ENCODE measurements at places on chromosomes 1 and 21.
A peak's percentile ranks its signal among the peaks of the same experiment; 100 is the strongest.

- no peak for DNase-seq
Observed at GRCh38 chr1:68633141-68633919, 136.4 kb upstream of the DEPDC1 start.

- no peak for DNase-seq
Observed at GRCh38 chr1:159602501-159602999, 14.9 kb downstream of the APCS start.

- no peak for DNase-seq
Observed at GRCh38 chr1:209038316-209038715, 545.2 kb upstream of the CAMK1G start.

DNA sequence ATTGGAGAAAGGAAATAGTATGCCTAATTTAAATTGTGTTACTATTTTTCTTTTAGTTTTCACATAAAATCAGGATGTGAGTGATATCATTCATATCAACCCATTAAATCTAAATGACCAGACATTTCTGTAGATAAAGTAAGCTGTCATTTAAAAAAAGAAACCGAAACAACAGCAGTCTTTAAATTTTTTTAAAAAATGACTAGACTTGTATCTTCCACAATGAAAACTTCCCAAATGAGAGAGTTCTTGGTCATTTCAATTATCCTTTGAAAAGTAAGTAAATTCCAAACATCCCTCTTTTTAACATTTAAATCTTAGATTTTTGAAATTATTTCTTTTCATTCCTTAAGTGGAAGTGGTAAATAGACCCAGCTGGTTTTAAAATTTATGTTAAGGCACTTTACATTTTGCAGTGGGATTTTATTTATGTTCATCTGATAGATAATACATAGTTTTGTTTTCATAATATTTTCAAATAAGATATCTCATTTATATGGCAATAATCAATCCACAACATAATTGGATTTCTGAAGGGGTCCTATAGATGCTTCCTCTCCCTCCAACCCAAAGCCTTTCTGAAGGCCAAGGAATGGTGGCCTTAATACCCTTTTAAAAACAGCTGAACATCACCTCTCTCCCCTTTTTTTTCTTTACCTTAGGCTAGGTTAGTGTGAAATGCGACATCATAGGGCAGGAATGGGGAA, 3.1 kb downstream of the FOXD3 start:
- DNase-seq, result no peak

DNA sequence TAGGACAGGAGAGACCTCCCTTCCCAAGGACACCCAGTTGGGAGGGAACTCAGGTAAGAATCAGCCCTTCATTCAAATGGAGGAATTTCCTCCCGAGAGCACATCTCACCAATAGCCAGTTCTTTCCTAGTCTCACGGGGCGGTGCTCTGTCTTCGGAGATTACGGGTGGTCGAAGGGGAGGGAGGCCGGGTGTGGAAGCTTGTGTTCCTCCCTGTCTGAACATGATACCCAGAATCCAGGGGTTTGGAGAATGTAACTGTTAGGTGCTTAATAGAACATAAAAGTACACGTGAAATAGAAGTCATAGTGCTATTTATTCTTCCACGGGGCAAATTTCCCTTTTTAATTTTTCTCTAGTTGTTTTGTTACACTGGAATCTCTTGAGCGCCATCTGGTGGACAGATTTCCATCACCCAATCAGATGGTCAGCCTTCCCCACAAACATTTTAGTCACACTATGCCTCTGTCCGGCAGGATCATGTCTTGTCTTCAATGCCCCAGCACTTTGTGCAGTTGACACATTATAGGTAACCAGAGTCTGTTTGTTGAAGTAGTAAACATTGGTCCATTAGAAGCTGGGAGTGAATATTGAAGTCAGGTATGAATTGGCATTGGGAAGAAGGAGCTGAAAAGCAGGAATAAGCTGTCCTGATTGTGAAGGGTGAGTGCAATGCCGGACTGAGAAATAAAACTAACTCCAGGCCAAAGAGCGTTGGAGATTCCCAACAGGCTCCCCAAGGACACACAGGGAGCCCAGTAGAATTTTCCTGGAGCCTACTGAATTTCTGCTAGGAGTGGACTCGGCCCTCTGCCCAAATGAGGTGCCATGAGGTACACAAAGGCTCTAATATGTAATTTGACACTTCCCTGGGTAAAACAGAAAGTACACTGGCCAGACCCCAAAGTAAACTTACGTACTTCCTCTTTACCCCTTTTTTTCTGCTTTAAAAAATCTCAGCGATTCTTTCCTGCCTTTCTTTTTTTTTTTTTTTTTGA, 27.6 kb upstream of the ZNF697 start:
- DNase-seq, result peak; percentile 86

DNA sequence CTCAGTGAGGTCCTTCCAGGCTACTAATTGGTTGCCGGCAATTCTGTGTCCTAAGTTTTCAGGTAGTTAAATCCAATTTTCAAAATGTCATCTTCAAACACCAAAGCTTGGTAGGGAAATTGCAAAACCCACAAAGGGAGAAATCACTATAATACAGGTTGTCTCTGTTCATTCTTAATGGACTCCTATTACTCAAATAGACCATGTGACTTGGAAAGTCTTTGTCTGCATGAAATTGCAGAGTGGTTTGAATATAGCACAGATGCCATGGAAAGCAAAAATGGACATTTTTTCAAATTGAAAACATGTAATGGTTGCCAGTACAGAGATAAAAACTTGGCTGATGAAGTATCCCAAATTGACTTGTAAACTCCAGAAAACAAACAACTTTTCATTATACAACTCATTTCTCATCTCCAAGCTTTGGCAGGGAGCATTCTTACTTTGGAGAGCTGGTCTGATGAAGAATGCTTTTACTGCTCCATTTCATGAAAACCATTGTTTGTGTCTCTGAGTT, 169.5 kb upstream of the PKN2 start:
- DNase-seq, result no peak

DNA sequence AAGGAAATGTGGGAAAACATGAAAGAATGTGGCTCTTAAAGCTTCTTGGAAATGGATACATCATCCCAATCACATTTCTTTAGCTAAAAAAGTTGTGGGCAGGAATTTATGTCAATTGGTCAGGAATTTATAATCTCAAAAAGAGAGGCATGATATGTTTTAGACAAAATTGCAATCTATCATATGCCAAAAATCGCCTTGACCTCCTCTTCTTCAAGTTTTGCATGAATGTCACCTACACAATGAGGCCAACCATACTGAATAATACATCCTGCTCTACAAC, 42.4 kb downstream of the ATP6V1G3 start:
- DNase-seq, result no peak

DNA sequence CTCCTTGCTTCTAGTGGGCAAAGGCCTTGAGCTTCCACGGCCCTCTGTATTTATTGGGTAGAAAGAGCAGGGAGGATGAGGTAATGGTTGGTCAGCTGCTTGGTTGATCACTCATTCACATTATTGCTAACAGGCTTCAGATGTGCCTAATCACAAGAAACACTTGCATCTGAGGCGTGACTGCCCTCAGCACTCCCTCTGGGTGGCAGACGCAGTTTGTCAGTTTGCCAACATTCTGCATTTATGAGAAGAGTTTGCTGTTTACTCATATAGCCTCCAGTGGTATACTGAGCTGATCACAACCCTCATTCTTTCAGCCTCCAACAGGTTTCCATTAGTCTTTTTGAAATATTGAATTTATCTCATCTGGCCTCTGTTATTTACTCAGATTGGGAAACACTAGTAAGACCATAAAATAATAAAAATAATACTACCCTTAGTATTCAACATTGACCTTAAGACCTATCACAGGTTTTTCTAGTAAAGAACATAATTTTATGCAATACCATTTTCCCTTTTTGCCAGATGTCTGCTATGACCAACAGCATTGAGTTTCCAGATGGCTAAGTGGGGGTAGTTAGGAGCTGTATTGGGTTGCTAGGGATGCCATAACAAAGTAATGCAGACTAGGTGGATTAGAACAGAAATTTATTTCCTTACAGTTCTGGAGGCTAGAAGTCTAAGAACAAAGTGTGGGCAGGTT, 53.3 kb downstream of the PTGFR start:
- peak; percentile 59 for DNase-seq

DNA sequence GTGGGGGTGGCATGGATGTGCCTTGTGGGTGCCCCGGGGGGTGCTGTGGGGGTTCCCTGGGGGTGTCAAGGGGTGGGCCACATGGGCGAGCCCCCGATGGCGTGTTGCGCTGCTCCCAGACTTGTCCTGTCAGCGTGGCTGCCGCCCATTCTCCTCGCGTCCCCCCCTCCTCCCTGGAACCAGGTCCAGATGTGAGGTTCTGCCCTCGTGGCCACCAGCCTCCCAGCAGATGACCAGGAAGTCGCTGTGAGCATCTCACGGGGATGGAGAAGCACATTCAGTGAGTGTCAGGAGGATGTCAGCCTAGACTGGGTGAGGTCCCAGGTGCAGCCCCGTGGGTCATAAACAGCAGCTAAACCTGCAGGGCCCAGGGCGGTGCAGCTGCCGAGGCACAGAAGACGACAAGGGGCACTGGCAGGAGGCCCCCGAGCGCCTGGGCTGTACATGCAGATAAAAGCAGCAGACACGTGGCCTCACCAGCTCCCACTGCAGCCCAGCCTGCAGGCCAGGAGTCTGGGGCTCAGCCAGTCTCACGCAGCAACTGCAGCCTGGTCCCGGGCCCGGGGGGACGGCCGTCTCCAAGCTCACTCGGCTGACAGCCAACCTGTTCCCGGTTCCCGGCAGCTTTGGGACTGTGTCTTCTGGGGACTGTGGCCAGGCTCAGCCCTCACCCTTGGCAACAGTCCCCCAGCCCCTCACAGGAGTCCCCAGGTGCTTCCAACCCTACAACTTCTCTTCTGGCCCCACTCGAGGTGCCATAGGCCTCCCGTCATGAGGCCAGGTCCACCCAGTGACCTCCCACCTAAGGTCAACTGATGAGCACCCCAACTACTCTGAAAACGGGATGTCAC, 17.5 kb upstream of the COL6A2 start:
- DNase-seq, result no peak

GRCh38 chr1:80181418-80181817, 1174.9 kb upstream of the ADGRL4 start:
- no peak for DNase-seq

DNA sequence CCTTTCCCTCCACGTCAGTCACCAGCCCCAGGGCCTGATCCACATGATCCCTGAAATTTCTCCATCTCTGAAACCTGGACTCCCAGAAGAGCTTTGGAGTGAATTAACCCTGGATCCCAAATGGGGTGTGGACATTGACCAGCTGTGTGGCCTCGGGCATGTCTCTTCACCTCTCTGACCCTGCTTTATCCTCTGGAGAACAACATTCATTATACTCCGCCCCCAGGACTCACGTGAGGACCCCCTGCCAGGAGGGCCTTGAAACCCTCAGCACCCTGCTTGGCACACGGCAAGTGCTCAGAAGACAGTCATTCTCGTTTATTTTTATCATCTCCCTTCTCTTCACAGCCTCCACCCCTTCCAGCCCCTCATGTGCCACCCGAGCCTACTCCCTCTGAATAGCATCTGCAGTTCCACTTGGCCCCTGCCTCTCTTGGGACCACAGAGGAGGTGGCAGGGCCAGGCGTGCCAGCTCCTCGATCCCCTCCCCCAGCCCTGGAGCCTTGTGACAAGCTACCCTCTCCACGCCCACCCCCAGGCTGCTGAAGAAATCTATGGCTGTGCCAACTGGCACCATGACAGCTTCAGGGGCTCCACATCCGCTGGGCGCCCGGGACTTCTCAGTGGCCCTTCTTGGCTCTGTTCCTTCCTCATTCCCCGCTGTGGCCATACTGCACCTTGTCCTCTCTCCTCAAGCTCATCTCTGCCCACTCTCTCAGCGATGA, 18.0 kb downstream of the ADGRB2 start:
- no peak for DNase-seq

DNA sequence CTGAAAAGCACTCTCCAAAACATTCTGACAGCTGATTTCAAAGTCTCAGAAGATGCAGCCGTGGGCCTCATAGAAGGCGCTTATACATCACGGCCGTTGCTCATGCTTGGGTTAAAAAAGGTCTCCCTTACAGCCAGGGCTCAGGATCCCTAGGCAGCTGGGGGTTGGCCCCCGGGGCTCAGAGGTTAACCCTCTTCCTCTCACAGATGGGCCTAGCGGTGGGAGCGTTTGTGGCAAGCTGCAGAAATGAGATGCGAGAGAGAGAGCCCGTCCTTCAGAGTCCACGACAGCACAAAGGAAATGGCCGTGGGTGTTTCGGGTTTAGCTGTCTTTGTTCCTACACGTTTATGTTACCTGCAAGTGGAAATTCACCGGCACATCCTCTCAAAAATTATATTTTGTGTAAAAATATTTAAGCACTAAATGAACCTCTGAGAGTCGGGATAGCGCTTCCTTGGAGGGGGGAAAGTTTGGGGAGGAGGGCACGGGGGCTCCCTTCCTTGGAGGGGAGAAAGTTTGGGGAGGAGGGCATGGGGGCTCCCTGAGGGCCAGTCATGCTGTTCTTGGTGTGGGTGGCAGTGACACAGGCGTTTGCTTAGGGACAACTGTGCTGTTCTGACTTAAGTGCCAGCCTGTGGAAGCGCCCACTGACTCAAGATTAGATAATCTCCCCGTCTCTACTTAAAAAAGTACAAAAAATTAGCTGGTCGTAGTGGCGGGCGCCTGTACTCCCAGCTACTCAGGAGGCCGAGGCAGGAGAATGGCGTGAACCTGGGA, 20.5 kb upstream of the PRDM15 start:
- DNase-seq, result no peak

DNA sequence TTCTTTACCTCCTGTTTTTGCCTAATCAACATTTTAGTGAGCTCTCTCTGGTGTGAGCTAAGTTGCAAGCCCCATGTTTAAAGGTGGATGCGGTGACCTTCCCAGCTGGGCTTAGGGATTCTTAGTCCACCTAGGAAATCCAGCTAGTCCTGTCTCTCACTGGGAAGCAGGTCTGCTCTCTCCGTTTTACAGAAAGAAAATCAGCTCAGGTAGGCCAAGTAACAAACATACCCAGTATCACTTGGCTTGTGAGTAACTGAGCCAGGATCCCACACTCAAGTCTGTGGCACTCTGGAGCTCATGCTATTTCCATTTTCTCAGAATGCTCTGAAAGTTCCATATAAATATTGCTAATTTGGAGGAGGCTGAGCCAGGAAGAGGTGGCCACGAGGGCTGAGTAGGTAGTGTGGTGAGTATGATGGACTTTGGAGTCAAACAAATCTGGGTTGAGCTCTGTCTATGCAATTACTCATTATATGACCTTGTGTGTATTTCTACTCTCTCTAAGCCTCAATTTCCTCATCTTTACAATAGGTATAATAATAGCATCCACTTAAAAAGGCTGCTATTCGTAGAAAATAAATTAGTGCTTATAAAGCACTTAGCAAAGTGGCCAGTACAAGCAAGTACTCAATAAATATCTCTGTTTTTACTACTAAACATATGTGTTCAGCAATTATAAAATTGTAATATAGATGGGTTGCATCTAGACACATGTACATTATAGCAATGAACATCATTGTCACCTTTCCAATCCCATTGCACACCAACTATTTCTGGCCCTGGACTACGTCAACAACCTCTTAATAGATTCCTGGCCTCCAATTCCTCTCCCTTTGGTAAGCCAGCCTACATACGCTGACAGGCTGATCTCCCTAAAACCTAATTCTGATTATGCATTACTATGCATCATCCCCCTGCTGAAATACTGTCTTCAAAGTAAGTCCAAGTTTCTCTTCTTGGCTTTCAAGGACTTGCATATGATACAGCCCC, 32.7 kb upstream of the DHCR24 start:
- DNase-seq, result no peak

- DNase-seq, result no peak
Observed at GRCh38 chr1:229030630-229031029, 240.3 kb upstream of the RAB4A start.

GRCh38 chr1:115783311-115783710, 14.8 kb upstream of the CASQ2 start:
- no peak for DNase-seq

GRCh38 chr1:28449904-28450303, 55.9 kb upstream of the RCC1 start:
- DNase-seq, result no peak
